ENCODE measurements at places on chromosomes 6 and 20.

DNA sequence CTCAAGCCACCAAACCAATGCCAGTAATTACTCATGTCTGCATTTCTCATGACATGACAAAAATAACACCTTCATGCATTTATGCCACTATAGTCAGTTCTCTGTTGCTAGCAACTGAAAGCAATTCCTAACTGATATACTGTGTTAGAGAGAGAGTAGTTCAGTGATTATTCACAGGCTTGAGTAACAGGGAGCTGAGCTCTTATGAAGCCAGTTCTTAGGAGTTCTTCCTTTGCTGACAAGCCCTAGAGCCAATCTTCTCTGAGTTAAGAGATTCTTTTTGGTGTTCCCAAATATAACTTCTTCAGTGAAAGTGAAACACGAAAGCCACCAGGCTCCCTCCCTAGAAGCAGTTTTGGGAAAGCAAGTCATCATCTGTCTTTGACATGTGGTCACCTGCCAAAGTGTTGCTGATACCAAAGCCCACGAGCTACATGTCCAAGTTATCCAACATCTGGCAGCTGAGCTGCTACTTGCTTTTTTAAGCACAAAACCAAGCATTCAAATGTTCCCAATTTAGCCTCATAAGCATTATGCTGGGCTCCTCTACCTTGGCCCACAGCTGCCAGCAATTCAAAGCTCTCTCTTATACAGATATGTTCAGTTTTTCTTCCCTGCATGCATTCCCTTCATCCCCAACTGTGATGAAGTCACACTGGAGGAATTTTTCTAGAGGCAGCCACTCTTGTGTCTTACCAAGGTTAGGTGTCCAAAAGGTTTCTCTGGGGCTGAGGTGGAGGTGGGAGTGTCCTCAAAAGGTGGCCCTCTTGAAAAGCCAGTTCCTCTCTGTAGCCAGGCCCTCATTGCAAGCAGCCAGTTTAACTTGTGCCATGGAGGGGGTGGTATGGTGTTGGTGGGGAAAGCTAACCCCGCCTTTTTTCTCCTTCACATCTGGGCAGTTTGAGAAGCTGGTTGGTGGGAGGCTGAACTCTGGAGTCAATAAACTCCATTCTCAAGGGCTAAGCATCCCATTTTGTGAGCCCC lies 92.7 kb upstream of the ARMC2 start:
- DNase-seq, result no peak

DNA sequence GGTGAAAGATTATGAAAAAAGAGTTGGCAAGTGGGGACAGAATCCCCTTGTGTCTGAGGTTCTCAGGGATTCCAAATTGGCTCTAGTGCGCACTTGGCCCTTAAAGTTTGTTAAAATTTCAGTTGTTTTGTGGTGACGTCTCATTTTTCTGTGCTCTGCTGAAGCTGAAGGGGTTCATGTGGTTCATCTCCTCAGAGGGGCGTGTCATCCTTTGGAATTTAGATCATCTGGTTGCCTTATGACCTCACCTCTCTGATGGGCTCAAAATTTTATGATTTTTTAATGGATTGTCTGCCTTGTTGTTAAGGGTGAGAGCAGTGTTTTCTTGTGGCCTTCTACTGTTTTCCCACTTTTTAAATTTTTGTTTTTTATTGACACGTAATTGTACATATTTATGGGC lies 20.3 kb downstream of the CYB5R4 start:
- DNase-seq, result no peak

DNA sequence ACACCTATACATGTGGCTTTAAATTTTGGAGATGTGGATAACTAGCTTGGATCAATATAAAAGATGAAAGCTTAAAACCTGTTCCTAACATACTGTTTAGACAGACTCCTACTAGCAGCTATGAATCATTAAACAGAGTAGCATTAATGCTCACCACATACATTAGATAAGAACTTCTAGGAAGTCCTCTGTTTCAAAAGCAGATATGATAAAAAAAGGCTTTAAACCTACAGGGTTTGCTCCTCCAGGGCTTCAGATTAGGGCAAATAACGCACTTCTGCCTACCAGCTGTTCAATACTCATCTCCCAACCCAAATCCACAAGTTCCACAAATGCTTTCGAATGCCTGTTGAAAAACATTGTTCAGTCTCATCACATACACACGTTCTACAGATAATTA lies 1.5 kb downstream of the REPS1 start:
- no peak for DNase-seq

DNA sequence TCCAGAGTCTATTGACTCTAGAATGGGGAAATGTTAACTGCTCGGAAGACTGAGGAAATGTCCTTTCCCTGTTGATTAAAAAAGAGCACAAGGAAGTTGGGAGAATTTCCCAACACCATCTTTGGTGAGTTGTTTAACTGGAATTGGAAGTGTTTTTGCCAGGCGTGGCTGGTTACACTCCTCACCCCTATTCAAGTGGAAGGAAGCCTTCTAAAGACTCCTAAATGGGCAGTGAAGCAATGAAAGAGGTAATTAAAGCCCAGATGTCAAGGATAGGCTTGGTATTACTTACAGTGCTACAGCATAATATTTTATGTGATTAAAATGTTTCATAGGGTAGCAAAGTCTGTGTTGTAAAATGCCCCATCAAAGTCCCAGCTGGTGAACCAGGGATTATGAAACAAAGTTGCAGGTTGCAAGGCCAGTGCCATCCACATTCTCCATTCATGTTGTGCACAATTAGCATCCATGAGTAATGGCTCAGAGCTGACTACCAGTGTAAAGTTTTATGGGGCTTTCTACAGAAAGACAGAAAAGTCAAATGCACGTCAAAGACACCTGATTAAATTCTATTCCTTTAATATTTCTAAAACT lies 52.6 kb downstream of the BTBD3 start:
- DNase-seq, result no peak

GRCh38 chr20:10338426-10339180 lies 95.4 kb downstream of the MKKS start:
- DNase-seq, result no peak
